ENCODE measurements at places on chromosomes 2 and 18.

DNA sequence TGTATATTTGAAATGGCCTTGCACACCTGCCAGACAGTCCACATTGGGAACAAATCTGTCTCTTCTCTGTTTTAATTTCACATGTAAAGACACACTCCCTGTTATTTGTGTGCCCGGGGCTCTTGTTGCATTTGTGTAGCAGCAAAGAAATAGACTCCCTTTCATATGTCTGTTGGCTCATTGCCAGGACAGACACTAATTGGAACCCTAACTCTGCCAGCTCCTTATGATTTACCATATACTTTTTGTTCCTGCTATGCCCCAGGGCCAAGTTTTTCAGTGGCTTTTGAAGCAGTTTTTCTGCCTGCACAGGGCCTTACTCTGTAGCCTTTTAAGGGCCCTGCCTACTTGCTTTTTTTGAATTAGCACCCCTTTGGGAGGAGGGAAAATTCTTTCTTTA lies 396.9 kb downstream of the DLGAP1 start:
- DNase-seq = no peak

DNA sequence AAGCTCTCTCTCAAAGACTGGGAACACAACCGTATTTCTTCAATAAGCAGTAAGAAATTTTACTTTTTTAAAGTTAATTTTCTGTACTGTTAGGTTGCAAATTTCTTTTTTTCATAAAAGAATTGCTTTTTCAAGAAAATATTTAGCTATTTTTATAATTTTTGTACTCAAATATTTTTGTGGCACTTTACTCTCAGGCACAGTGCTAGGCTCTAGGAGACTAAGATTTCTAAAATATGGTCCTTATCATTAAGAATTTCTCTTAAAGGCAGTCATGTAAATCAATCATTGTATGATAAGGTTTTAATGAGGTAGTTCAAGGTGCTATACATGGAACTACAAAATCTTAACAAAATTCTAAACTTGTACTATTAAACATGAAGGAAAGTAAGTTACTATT lies 61.4 kb downstream of the MTX2 start:
- DNase-seq = no peak

GRCh38 chr18:68660354-68661183 lies 54.3 kb downstream of the TMX3 start:
- DNase-seq = no peak

GRCh38 chr2:192584976-192585375 lies 390.2 kb upstream of the TMEFF2 start:
- no peak for DNase-seq

GRCh38 chr2:195572895-195573683 lies 83.9 kb upstream of the SLC39A10 start:
- no peak for DNase-seq

DNA sequence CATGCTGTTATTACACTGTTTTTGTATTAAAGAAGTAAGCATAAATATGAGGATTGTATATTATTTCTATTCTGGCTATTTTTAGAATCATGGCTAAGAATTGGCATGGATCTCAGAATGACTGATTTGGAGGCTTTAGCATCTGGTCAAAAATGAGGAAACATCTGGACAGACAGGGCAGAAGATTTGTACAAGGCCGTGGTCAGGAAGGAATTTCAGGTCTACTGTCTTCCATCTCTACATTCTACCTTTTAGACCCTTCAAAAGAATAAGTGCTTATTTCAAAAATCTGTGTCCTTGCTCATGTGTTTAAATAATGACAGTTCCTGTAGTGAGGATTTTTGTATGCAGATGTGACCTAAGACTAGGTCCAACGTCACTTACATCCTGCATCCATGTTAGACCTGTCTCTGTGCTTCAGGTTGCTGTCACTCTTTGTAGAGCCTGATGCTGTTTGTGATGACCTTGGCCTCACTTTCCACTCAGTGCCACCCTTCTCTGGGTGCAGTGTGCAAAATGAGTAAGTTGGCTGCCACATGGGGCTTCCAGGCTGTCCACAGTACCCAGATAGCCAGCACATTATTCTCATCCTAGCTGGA lies 54.7 kb upstream of the B3GNT2 start:
- DNase-seq = no peak

DNA sequence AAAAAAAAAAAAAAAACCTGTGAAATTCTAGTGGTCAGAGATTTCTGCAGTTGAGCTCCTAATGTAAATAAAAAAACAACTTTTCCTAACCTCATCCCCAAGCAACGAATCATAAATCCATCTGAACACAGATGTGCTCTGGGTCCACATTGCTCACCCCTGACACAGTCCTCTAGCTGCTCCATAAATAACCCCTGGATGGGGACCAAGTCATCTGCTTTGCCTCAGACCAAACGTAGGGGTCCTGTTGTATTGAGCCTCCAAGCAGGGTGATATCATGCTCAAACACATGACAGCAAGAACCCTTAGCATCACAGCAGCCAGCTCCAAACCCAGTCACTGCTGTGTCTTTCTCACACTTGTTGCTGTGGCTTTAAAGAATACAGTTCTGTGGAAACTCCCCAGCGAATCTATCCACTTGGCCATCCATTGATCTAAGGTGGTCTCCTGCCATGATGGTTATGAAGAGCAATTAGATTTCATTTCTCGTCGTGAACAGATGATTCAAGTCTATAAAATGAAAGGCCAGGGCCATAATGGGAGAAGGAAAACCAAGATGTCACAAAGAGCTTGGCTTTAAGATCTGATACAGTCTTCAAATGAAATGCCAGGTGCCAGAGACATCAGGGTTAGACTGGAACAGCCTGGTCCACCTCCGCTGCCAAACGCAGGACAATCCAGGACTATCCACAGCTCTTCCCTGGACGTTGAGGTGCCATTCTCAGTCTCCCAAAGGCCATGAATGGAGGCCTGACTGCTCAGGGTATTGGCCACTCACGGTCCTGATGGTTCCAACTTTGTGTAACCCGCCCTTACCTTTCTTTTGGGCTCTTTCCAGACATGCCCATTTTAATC lies 39.0 kb downstream of the TBC1D8 start:
- no peak for DNase-seq

GRCh38 chr2:236916181-236916580 lies 169.5 kb upstream of the COPS8 start:
- DNase-seq = no peak

GRCh38 chr2:104938231-104938941 lies 84.5 kb downstream of the POU3F3 start:
- no peak for DNase-seq

- DNase-seq = no peak
These were observed 175.7 kb upstream of the HAAO start for GRCh38 chr2:42967959-42968674.

DNA sequence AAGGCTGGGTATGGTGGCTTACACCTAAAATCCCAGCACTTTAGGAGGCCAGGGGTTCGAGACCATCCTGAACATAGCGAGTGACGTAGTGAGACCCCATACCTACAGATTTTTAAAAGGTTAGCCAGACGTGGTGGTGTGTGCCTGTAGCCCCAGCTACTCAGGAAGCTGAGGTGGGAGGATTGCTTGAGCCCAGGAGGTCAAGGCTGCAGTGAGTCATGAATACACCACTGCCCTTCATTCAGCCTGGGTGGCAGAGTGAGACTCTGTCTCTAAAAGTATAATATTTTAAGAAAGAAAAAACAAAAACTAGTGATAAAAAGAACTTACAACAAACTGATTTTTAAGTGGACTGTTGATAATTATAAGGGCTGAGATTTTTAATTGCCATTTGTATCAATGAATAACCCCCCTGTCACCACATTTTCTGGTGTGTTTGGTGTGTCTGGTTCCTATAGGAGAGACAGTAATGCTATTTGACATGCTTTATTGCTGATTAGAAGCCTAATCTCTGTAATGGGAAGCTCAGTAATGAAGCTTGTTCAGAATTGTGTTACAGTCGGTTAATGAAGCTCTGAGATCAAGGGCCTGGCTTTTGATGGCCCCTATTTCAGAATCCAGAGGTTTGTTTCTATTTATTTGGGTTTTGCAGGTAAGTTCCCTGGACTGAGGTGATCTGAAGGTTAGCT lies 147.0 kb downstream of the NEDD4L start:
- no peak for DNase-seq

DNA sequence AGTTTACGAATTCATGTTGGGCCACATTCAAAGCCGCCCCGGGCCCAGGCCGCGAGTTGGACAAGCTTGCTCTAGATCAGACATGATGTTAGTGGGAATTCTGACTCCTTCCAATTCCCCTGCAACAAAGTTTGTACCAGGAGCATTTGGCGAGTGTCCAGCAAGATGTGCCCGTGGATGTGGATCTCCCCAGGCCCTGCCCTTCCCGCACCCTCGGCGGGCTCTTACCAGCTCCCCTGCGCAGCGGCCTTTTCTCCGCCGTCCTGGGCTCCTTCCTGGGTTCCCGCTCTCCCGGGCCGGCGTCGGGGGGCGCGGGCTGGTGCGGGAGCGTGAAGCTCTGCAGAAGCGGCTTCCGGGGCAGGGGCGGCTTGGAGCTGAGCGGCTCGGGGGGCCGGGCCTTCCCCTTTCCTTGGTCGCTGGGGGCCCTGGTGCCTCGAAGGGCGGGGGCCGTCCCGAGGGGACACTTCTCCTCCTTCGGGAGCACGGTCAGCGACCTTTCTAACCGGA lies 90.8 kb upstream of the MGAT4A start:
- no peak for DNase-seq

DNA sequence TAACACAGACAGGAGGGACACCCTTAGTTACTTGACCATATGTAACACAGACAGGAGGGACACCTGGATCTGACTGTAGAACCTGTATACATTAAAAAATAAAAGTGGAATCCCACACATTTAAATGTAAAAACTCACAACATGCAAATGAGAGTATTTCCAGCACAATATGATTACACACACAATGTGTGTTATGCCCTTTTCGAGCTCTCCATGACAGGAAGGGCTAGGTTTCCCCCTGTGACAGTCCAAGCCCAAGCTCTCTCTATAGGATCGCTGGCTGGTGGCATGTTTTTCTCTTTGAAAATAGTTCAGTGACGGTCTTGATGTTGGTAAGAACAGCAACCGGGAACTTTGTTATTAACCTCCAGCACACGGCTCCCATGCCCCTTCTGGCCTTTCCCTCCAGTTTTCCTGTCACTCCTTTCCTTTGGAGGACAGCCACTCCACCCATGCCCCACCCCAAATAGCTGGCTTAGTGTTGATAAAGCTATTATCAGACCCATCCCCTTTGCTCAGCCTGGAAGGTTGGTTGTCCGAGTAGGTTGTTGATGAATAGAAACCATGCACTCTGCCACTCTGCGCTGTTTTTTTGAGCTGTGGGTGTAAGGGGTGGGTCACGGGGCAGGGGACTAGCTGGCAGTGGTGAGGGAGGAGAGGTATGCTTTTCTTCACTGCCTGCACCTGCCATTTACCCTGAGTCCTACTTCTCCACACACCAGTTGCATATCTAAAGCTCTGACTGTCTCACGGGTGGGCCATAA lies 2.7 kb downstream of the RASGRP3 start:
- DNase-seq = no peak

GRCh38 chr2:26530240-26530540 lies 52.3 kb upstream of the OTOF start:
- no peak for DNase-seq

GRCh38 chr2:23379220-23379695 lies 5.7 kb upstream of the KLHL29 start:
- DNase-seq = no peak

DNA sequence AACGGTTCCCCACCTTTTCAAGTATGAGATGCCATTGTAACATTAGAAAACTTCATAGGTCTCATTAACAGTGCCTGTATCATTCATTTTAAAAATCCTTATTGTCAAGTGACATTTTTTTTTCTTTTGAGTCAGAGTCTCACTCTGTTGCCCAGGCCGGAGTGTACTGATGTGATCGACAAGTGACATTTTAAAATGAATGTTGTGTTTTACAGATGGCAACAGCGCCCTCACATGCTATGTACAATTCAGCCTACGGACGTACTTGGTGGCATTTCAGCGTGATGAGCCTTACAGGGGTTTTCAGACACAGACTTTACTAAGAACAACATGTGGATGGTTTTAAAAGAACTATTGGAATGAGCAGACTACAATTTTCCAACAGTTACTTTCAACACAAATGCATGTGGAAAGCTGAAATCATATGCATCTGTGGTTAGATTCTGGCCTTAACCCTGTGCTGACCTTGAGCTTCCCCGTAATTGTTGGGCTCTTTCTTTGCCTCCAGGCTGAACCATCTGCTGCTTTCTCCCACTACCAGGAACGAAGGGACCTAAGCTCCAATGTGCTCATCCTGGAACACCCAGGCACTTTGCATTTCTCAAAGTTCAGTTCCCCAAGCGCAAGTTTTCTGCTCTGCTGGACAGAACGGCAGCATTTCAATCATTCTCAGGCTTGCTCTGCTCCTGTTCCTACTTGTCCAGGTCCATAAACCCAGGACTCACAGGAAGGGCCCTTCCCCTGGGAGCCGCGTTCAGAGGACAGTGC lies 119.9 kb upstream of the NDUFV2 start:
- DNase-seq = no peak

- DNase-seq = no peak
These were observed 58.3 kb downstream of the EML4 start for GRCh38 chr2:42227491-42227890.

DNA sequence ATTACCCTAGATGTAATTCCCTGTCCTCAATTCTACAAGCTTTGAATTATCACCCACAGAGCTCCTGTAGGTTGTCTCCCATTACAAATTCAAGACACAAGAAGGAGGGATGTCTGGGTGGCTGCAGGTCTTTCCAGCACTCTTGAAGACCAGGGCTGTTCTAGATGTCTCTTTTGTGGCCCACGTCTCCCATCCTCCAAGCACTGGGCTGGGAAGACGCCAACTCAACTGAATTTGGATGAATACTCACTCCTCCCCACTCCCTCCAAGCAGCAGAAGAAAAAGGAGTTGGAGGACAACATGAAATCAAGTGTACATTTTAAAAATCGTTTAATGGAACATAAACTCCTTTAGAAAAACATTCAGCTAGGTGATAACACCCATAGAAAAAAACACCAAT lies 31.2 kb downstream of the SMAD7 start:
- DNase-seq = no peak

DNA sequence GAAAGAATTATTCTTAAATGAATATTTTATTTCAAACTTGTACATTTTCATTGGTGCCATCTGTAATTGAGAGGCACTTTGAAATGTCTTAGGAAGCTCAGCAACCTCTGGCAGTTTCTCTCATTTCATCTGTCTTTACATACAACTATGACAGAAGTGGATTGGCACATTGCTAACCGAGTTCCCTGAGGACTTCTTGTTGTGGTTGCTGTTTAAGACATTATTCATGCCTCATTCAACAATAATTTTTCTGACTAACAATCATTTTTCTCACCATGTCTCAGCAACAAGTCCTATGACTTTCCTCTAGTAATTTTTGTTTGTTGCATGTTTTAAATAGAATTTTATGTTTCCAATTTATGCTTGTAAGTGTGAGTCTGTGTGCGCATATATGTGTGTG lies 284.0 kb upstream of the CWC22 start:
- no peak for DNase-seq

DNA sequence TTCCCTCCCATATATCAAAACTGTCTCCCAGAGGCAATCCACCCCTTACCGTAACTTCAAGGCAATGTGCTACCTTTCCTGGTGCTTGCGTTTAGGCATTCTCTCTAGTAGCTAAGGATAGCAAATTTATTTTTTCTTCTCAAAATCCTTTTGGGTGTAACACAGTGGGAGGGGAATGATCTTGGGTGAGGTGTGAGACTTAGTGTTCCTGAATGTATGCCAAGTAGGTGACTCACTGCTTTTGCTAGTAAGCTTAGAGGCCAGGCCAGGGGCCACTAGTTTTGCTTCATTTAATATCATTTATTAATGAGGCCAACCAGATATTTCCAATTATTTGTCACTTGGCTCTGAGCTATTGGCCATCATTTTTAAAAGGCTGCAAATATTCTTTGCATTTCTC lies 135.5 kb downstream of the NAPG start:
- no peak for DNase-seq

Data from stimulated activated CD4-positive, alpha-beta T cell treated with anti-CD3 and anti-CD28 coated beads, Interleukin-15, amount 100 ng/mL, for 1 hour (primary cell).